ENCODE measurements at places on chromosomes 3 and 15.

DNA sequence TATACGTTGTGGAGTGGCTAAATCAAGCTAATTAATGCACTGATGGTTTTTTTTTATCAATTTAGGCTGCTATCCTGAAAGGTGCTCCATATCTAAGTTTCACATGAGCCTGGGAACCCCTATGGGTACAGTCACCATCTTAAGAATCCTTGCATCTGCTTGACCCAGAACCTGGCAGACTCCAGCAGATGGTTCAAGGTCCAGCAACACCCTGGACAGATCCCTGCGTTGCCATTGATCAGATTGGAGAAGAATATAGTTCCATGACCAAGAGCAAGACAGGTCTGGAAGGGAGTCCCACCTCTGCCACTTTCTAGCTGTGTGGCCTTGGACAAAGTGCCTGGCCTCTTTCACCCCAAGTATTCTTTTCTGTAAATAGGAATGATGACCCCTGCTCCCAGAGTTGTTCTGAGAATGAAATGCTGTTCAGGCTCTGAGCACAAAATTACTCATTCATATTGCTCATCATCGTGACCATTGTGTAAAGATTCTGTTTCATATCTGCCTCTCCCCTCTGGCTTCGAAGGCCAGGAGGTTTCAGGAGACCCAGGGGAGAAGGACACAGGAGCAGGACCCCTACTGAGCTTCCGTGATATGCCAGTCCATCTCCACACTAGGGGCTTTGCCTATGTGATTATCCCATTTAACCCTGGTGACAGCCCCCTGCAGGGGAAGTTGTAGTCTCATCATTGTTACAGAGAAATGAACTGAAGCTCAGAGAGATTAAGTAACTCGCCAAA lies 30.0 kb upstream of the TSEN2 start:
- DNase-seq, result no peak

DNA sequence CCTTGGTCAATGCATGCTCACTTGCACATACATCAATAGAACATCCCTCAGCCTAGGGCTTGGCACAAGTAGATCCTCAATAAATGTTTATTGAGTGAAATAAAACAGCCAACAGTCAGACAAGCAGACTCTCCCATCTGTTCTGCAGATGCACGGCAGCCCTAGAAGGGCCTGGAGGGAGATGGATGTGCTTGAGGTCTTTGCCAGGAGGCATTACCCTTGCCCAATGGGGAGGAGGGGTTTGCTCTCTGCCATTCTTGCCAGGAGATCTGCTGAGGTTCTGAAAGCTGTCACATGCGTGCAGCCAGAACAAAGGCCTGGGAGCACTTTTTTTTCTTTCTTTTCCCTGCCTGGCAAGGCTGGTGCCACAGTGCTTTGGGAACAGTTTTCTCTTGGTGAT lies 349.3 kb upstream of the THRB start:
- DNase-seq, result no peak

DNA sequence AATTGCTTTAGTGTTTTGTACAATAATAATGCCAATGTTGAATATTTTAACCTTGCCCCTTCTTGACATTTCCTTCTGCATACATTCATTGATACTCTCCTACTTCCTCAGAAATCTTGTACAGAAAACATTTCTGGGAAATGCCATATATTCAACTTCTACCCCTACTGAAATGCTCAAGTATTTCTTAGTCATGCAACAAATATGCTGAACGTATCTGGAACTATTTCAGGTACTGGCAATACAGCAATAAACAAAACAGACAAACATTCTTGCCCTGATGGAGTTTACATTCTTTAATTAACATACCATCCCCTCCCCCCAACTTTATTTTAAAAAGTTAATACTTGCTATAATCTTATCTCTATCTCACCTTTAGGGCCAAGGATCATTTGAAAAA lies 147.2 kb downstream of the STAG1 start:
- peak; percentile 40 for DNase-seq

GRCh38 chr3:184565421-184566211 lies 4.0 kb downstream of the EPHB3 start:
- no peak for DNase-seq

GRCh38 chr3:181103605-181104004 lies 114.1 kb upstream of the DNAJC19 start:
- DNase-seq, result no peak

Measured in SW 1271 (cell line).